ENCODE measurements at places on chromosomes 1 and 21.

DNA sequence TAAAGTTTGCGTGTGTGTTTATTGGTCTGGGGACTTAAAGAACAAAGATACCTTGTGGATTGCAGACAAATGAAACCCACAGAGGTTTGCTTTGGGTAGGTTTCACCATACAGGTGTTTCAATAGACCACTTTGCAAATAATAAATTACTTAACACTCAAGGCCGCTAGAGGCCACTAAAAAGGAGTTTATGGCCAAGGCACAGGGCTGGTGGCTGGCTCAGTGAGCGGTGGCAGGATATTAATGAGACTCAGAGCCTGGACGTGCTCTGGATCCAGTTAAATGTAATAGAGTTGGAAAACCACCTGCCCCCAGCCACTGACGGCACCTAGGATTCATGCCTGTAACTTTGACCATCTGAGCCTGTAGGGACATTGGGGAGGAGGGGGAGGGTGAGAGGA is 44.5 kb downstream of the LRRC38 start:
- peak; percentile 20 for DNase-seq

DNA sequence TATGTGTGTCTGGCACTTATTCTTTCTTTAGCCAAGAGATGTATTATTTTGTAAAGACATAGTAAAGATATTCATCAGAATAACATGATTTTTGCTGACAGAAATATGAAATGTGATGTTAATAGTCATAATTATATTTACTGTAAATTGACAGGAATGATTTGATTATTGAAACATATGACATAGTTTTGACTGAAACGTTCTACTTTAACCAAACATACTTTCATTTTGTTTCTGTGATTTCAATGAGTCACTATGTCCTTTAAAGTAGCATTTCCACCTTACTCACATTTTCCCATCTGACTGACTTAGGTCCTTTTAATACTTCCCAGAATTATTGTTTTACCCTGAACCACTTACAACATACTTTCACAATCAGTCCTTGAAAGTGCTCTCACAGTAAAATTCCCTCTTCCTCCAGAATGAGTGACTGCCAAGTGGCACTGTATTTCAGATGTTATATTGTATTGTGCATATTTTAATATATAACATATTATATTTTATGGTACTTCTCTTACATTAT is 437.9 kb downstream of the NCAM2 start:
- DNase-seq = no peak

- no peak for DNase-seq
Observed at GRCh38 chr1:228009116-228009827, 2.5 kb downstream of the WNT3A start.

- DNase-seq = peak; percentile 51
Observed at GRCh38 chr1:183580281-183580682, 10.0 kb downstream of the NCF2 start.

DNA sequence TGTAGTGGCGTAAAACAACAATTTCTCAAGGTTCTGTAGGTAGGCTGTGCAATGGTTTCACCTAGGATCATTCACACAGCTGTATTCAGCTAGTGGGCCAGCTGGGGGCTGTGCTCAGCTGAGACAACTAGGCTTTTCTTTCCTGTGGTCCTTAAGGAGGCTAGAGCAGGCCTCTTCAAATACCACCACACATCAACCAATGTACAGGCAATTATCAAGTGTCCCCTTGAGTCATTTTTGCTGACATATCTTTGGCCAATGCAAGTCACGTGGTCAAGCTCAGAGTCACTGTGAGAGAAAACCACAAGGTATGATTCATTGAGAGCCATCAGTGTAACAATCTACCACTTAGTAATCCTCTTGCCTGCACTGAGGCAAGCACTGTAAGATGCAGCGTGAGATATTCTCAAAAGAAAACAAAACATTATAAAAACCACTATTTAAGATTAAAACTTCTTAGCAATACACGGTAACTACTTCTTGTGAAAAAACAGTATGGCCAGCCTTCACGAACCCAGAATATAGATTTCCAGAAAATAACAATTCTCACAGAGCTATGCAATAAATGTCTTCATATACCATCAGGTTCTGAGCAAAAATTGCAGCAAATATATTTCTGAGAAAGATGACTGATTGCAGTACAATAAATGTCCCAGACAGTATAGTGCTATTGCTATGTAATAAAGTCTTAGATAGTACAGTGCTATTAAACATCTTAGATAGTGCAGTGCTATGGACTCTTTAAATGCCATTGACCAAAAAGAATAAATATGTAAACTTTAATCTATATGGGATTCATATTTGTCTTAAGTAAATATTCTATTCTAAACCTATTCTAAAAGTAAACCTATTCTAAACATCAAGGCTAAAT is 55.3 kb downstream of the NME7 start:
- no peak for DNase-seq

DNA sequence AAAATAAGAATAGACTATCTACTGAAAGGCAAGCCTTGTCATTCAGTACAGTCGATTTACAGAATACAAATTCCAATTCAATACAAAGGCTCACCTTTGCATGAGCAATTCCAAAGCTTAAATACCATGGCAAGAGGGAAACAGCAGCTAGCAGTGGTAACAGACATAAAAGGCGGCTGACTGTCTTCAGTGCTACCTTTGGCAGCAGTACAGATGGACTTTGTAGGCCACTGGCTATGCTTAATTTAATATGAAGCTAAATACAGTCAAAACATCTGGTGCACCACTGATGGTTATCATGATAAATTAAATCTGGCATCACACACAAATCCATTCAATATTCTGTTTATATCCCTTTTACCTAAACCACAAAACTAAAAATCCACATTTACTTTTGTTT is 62.4 kb downstream of the RERE start:
- DNase-seq = peak; percentile 79

- DNase-seq = no peak
Observed at GRCh38 chr1:207702317-207702716, 49.5 kb upstream of the CD46 start.

DNA sequence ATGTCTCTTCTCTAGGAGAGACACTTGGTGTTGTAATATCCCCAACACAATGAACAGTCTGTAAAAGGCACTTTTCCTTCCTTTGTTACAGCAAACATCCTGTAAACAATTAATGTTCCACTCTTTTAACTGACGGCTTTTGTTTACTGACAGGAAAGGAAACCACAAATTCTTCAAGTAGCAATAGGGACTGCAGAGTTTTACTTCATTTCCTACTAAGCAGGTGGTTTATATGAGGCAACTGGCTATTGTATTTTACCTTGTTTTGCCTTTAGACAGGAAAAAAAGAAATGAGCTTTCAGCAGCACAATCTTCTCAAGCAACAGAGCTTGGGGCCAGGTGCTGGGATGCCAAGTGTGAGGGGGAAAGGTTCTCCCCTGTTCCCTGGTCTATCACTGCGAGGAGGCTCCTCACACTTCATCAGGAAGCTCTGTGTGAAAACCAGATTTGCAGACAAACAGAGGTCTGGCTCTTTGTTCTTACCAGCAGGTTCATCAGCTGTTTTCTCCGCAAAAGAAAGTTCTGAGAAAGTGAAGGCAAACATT is 51.2 kb downstream of the SIPA1L2 start:
- DNase-seq = no peak

DNA sequence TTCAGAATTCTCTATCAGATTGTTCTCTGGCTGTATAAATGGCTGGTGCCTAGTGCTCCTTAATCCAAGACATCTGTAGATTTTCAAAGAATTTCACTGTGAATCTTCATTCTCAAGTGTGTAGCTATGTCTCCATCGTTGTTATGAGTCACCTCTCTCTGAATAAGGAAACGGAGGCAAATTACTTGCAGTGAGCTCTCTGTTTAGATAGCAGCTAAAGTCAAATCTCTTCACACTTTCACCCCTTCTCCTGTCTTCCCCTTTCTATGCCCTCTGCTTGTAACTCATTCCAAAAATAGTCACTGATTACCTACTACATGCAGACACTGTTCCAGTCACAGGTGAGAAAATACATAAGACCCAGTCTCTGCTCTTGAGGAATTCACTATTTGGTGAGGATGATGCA is 39.7 kb downstream of the CHML start:
- DNase-seq = no peak

DNA sequence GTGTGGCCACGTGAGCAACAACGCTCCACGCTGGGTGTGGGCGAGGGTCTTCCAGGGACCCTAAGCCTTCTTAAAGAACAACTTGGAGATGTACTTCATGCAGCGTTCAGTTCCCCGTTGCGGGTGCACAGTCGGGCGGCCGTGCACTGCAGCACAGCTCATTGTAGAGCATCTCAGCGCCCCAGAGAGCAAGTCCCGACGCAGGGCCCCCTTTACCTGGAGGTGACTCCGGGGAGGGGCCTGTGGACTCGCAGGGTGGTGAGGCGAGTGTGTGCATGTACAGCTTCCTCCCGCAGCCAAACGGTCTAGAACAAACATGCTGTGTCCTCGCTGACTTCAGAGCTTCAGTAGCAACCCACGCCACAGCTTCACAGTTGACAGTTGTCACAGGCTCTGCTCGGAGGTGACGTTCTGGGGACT is 19.5 kb downstream of the RRP1 start:
- no peak for DNase-seq

DNA sequence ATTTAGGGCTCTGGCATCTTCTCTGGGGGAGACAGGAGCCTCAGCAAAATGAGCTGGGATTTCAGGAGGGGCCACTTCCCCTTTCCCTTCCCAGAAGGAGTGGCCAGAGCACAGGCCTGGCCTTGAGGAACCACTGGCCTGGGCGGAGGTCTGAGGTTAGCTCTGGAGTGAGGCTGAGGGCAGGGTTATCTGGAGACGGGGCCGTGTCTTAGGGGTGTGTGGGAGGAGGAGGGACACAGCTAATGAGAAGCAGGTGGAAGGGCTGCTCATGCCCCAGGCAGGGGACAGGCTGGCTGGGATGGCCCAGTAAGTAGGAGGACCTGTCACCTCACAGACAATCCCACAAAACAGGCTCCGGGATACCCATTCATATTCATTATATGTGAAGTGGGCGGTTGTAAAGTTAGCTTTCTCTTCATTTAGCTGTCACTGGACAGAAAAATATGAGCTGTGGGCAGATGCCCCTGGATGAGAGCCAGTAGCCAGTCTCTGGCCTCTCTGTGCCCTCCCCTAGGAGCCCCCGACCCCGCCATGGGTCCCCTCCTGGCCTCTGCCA is 12.4 kb downstream of the ALX3 start:
- no peak for DNase-seq

- DNase-seq = no peak
Observed at GRCh38 chr1:64687725-64688327, 57.0 kb upstream of the RAVER2 start.

DNA sequence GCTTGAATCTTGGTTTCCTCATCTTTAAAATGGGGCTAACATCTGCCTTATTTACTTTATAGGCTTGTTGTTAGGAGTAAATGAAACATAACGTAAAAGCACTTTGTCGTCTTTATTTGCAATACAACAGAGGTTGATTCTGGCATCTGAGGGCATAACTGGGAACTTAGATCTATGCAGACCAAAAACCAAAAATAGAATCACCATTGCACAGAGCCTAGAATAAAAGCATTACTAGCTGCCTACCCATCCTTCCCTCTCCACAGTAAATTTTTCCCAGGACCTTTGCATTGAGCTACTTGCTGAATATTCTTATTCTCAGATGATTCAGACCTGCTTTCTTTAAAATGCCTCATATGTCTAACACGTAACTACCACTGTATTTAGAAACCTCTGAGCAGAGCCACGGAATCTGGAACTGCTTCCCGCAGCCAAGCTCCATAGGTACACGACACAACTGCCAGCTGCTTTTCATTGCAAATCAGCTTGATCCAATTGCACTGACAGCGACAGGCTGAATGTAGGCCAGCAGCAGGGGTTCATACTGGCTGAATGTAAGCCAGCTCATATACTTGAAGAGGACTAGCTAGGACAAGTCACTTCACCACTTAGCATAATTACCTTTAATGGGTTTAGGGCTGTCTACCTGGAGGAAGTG is 33.2 kb upstream of the SERBP1 start:
- no peak for DNase-seq

- DNase-seq = no peak
Observed at GRCh38 chr1:33424205-33424604, 6.7 kb downstream of the PHC2 start.

DNA sequence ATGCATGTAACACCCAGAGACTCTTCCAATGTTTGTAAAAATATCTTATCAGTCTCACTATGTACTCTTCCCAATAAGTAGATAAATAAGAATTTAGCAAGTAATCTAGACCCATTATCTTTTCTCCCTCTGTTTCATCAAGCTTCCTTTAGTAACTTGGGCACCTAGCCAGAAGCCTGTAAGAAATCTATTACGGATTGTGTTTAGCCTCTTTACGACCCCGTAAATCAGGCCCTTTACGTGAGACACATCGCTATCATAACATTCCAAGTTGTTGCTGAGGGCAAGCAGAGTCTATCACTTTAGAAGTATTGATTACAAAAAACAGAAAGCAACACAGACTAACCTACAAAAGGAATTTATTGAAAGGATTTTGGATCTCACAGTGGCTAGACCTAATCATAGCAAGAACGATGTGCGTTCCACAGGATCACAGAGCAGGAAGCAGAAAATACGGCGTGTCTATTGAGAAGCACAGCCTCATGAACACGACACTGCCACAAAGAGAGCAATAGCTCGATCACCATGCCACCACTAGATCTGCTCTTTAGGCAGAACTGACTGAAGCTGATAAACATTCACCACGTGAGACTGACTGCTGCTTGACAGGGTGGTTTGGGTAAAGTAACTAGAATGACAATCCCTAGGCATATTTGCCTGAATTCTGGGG is 922.1 kb downstream of the AMY1C start:
- DNase-seq = no peak

GRCh38 chr1:31054958-31055481 is 10.5 kb downstream of the PUM1 start:
- no peak for DNase-seq

DNA sequence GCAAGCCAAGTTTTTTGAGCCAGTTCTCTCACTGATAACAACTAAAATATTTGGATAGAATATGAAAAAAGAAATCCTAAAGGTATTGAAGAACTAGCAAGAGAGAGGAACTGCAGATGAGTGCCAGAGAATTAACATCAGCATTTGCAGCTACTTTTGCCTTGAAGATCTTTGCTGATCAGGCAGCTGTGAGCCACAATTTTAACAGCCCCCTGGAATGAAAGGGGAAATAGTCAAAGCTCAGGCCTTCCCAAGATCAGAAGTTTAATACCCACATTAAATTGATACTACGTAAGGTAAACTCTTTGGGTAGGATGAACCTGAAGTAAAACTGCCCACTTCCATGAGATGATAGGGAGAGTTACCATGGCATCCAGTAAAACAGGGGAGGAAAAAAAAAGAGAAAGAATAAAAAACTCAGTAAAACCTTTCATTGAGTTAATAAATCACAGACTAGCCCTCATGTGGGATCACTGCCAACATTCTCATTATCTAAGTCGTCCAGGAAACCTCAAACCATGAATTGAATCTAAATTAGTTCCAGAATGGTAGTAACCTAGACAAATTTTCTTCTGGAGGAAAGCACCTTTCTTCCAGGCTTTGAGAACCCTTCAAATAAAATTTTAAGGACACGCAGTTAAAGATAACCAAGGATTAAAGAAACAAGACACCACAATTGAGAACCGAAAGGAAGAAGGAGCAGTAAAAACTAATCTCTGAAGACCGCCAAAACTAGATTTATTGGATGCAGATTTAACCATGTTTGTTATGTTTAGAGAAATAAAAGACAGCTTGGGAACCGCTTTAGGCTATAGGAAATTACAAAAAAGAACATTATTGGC is 28.3 kb downstream of the SCP2 start:
- DNase-seq = no peak

- DNase-seq = no peak
Observed at GRCh38 chr1:96558635-96559034, 162.9 kb upstream of the PTBP2 start.

GRCh38 chr1:111666828-111667227 is 47.2 kb downstream of the RAP1A start:
- no peak for DNase-seq

All from NCI-H524 (cell line).